Natural killer cell treated with Interleukin-12 subunit alpha and Interleukin-12 subunit beta and Interleukin-15 and Interleukin-18, amount 100 ng/mL, for 72 hours (primary cell): ENCODE measurements at places on chromosomes 2 and 18.

- no peak for DNase-seq
Observed at GRCh38 chr2:81528852-81529480, 1224.4 kb upstream of the LRRTM1 start.

DNA sequence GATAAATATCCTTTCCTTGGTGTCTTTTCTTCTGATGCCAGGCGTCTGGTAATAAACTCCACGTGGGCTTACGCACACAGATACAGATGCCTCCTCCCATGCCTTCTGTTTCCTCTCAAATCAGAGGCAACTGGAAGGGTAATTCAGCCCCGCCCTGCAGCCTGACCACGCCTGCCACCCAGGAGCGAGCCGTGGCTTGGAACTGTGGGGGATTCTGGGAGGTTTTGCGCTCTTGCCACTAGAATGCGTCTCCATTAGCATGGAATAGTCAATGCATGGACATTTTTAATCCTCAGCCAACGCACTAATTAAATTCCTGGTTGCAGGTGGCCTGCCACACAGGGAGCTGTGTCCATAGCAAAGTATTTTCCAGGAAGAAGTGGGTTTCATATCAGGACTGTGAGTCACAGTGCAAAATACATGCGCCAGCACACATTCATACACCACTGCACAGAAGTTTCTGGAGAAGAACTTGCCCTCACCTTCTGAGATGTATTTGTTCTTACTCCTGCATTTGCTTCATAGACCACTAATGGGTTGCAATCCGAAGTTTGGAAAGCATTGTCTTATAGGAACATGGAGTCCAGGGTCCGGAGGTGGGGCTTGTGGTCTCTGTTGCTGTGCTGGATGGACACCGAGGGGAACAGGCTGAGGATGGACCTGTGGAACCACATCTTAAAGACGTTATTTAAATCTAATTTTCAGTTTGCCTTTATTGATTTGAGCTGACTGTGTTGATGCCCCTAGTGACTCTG is 151.4 kb downstream of the LDLRAD4 start:
- no peak for DNase-seq

DNA sequence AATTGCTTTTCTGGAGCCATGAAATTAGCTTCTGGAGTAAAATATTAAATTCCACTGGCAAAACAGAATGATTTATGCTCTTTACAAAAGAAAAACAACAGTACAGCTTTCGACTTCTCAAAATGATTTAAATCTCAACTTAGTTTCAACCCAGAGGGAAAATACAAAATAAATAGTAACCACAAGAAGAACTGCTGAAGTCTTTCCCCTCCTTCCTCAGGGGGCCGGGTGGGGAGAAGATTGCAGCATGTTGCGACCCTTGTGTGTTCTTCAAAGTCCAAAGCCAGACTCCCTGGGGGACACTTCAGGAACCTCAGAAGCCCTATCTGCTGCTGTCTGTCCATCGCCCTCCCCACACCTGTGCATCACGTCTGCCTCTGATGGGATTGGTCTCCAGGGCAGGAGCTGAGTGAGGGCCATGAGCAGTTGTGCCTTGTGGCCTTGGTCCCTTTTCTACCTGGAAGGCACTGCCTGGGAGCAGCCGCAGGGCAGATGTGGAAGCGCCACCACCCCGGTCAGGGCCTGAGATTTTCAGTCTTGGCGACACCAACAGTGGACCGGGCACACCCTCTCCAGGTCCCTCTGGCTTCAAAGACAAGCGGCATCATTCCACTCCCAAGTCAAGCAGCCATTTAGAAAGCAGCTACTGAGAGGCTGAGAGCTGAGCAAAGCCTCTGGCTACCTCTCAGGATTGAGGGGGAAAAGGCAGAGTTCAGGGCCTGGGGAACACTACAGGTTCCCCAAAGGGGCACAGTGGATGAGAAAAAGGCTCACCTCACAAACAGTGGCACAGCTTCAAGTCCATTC is 210.1 kb upstream of the RAB6C start:
- no peak for DNase-seq

- DNase-seq: no peak
Observed at GRCh38 chr2:239130041-239130440, 270.8 kb downstream of the HDAC4 start.

DNA sequence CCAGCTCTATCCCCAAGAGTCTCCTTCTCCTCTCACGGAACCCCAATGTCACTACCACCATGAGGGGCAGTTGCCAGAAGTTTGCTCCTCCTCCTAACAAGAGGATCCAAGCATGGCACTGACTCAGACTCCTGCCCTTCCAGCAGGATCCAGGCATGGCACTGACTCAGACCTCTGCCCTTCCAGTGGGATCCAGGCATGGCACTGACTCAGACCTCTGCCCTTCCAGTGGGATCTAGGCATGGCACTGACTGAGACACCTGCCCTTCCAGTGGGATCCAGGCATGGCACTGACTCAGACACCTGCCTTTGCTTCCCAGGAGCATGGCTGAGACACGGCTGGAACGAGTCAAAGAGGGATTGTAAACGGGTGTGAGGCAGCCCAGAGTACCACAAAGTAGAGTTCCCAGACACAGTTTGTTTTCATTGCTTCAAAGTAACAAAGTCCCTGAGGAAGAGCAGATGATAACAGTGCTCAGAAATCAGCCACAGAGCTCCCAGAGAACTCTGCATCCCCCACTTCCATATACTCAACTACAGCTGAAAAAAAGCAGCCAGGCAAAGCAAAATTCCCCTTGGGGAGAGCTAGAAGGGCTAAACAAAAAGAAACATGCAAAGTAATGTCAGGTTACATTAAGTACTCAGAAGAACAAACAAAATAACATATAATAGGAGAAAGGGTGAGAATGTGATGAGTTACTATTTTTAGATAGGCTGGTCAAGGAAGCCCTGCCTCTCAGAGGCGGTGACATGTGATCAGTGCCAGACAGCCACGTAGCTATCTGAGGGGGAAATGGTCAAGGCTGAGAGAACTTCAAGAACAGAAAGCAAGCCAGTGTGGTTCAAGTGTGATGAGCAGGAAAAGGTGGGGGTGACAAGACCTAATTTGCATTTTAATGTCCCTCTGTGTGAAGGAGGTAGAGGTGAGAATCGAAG is 3.0 kb downstream of the BUB1 start:
- peak; percentile 86 for DNase-seq

DNA sequence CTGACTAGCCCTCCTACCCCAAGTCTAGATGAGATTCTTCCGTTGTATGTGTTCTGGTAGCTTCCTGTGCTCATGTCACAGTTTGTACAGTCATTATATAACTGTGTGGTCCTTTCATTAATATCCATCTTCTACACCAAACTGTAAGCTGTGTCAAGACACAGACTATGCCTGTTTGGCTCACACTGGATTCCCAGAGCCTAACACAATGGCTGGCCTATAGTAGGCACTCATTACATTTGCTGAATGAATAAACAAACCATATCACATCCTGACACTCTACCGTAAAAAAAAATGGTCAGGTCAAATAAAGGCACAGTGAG is 72.6 kb downstream of the ANKRD44 start:
- no peak for DNase-seq

DNA sequence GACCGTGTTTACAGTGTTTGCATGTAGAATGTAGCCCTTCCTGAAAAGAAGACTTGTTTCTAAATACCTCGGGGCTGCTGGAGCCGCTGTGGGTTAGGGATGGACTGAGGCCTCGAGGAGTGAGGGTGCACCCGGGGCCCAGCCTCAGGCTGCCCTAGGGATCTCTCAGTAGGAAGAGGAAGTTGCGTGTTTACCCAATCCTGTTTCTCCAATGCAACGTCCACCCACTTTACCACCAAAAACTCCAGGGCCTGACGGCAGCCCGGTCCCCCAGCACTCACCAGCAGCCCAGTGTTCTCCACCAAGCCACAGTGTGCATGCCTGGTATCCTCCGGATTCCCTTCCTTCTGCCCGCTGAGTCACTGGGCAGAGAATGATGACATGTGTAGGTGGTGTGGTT is 255.8 kb downstream of the GLI2 start:
- no peak for DNase-seq

- no peak for DNase-seq
Observed at GRCh38 chr2:136386046-136386445, 268.1 kb upstream of the CXCR4 start.

DNA sequence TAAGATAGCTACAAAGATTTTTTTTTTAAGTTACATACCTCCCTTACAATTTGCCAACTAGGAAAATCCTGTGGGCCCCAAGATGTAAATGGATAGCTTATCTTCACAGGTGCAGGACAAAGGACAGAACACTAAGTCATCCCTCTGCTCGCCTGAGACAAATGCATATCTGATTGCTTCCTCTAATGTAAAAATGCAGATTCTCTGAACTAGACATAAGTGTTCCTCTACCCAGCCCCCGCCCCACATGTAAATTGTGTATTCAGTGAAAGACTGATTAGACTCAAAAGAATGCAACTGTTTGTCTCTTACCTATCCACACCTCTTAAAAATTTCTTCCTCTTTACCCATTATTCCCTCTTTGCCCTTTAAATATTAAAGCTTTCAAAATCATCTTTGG is 96.5 kb downstream of the CYP26B1 start:
- no peak for DNase-seq

GRCh38 chr2:234949762-234950434 is 1.9 kb upstream of the SH3BP4 start:
- no peak for DNase-seq

- DNase-seq: no peak
Observed at GRCh38 chr2:172928756-172929155, 146.9 kb upstream of the MAP3K20 start.
